ENCODE measurements at places on chromosomes 2 and 18. TPM values are rescaled to one million over a fixed set of nuclear protein-coding genes. Genes with fewer than 3 reads are reported as not detected.

The NETO1 gene
- total RNA-seq = 5.5 TPM

The HRH4 gene
- 0.37 TPM for total RNA-seq

The CAPN13 gene
- 2.2 TPM for total RNA-seq

The VIT gene
- total RNA-seq = 5.6 TPM

The NYAP2 gene
- 0.24 TPM for total RNA-seq

The MARS2 gene
- total RNA-seq = 5.9 TPM

The CROCC2 gene
- 0.43 TPM for total RNA-seq

The UCN gene
- 18.8 TPM for total RNA-seq

The TFPI gene
- 10.5 TPM for total RNA-seq

The RRM2 gene
- 18.1 TPM for total RNA-seq

The TWIST2 gene
- total RNA-seq = 11.3 TPM

The AQP12B gene
- total RNA-seq = not detected

The ABHD1 gene
- total RNA-seq = 76.4 TPM

The PROKR1 gene
- total RNA-seq = 0.50 TPM

The TMEM127 gene
- total RNA-seq = 32.1 TPM

The GPR45 gene
- 0.68 TPM for total RNA-seq

The CPS1 gene
- total RNA-seq = 17.2 TPM

The CXCR4 gene
- 3.7 TPM for total RNA-seq

The AOX1 gene
- 28.7 TPM for total RNA-seq

The TMSB10 gene
- total RNA-seq = 3,571 TPM

The PIEZO2 gene
- 3.0 TPM for total RNA-seq

The UGT1A8 gene
- not detected for total RNA-seq

The TSPYL6 gene
- total RNA-seq = 37.9 TPM

The RDH14 gene
- total RNA-seq = 37.2 TPM

The RBMS1 gene
- 30.0 TPM for total RNA-seq

The CAPG gene
- 29.4 TPM for total RNA-seq

The TSHZ1 gene
- total RNA-seq = 36.2 TPM

The IL1RL2 gene
- 0.24 TPM for total RNA-seq

The HOXD13 gene
- 0.31 TPM for total RNA-seq

The TUBB8B gene
- 8.0 TPM for total RNA-seq

The HS6ST1 gene
- 203 TPM for total RNA-seq

The NEU2 gene
- total RNA-seq = not detected

The CENPA gene
- total RNA-seq = 5.0 TPM

The DPP10 gene
- total RNA-seq = 6.7 TPM

The SLC16A14 gene
- total RNA-seq = 1.4 TPM

The TOGARAM2 gene
- 3.5 TPM for total RNA-seq

The SULT1C2 gene
- total RNA-seq = not detected

The HNRNPA3 gene
- total RNA-seq = 103 TPM

The CGREF1 gene
- total RNA-seq = 6.6 TPM

The ZNF407 gene
- total RNA-seq = 35.9 TPM

The MOGAT1 gene
- total RNA-seq = not detected

The MTA3 gene
- total RNA-seq = 58.5 TPM

The NPAS2 gene
- total RNA-seq = 64.2 TPM

The IL36A gene
- total RNA-seq = not detected

The CHRND gene
- total RNA-seq = 0.16 TPM

The UGT1A5 gene
- total RNA-seq = not detected

The POTEE gene
- 127 TPM for total RNA-seq

The DNAJC5G gene
- 57.9 TPM for total RNA-seq

The FBXO15 gene
- total RNA-seq = 20.8 TPM

The AP1S3 gene
- total RNA-seq = 1.6 TPM

The RNF103 gene
- 48.2 TPM for total RNA-seq
